ENCODE measurements at places on chromosomes 7 and 10. TPM values are rescaled to one million over a fixed set of nuclear protein-coding genes. Genes with fewer than 3 reads are reported as not detected.

The MICALL2 gene
- 3.3 TPM for total RNA-seq

The HOXA11 gene
- not detected for total RNA-seq

The FAM24A gene
- total RNA-seq, result not detected

- H3K4me3 ChIP-seq, result no peak overlapping the region
- DNase-seq, result no peak
- no peaks in the 10 kb centered on the region for H3K27me3 ChIP-seq
- no peaks in the 10 kb centered on the region for H3K4me1 ChIP-seq
- no peak overlapping the region for H3K27ac ChIP-seq
These were observed 109.1 kb downstream of the MTERF1 start for GRCh38 chr7:91771394-91771793.

- no peak overlapping the region for H3K27ac ChIP-seq
- DNase-seq, result no peak
- no peaks in the 10 kb centered on the region for H3K36me3 ChIP-seq
- no peaks in the 10 kb centered on the region for H3K27me3 ChIP-seq
These were observed 46.3 kb downstream of the MYOF start for GRCh38 chr10:93435621-93436397.

- H3K27ac ChIP-seq, result no peak overlapping the region
- no peaks in the 10 kb centered on the region for H3K4me1 ChIP-seq
- H3K27me3 ChIP-seq, result no peaks in the 10 kb centered on the region
- DNase-seq, result no peak
- no peak overlapping the region for H3K4me3 ChIP-seq
These were observed 5.9 kb downstream of the LRRC4 start for GRCh38 chr7:128025380-128025779.

- no peak overlapping the region for H3K4me3 ChIP-seq
- H3K4me1 ChIP-seq, result no peaks in the 10 kb centered on the region
- no peaks in the 10 kb centered on the region for H3K27me3 ChIP-seq
- no peaks in the 10 kb centered on the region for H3K36me3 ChIP-seq
- DNase-seq, result no peak
- no peak overlapping the region for H3K27ac ChIP-seq
These were observed 114.0 kb downstream of the PARP12 start for GRCh38 chr7:139948587-139949335.

DNA sequence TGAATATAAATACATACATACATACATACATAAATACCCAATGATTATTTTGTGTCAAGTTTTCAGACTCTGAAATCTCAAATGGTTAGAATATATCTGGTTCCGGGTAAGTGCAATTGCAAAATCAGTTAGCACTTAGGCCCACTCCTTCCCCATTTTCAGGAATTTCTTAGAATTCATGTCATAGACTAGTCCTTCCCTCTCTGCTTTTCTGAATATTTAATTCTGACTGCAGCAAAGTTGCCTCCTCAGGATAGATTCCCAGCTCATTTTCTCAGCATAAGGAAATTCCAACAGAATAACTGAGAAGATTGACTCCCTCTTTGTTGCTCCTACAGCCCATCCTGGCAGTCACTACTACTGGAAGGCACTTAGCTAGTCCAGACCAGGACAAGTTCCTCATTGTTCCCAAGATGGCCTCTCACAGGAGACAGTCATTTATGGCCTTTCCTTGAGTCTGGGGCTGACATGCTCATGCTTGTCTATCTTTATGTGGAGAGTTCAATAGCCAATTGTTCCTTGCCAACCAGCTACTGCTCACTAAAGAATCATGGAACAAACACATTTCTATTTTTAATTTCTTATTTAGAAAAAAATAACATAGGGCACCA lies 142.9 kb upstream of the ITGB1 start:
- no peaks in the 10 kb centered on the region for H3K36me3 ChIP-seq
- H3K4me1 ChIP-seq, result no peaks in the 10 kb centered on the region
- no peak overlapping the region for H3K4me3 ChIP-seq
- H3K27ac ChIP-seq, result no peak overlapping the region
- DNase-seq, result no peak
- no peaks in the 10 kb centered on the region for H3K27me3 ChIP-seq

Measured in naive thymus-derived CD4-positive, alpha-beta T cell (primary cell).